ENCODE measurements at places on chromosomes 4 and X.
A peak's percentile ranks its signal among the peaks of the same experiment; 100 is the strongest.

DNA sequence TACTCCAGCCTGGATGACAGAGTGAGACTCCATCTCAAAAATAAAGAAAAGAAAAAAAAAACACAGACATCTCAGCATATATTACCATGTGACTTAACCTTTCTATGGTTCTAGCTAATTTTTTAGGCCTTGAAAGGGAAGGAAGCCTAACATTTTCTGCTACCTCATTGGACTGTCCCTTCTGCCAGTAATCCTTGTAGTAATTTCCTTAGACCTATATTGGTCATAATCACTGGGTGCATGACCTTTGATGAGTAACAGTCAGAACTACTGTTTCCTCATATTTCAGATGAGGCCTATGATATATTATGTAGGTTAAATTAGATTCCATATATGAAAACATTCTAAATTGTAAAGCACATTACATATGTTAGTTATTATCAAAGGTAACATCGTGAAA is 9.6 kb downstream of the XIAP start:
- DNase-seq = no peak

- DNase-seq = no peak
Observed at GRCh38 chrX:108735091-108735678, 1.2 kb downstream of the IRS4 start.

DNA sequence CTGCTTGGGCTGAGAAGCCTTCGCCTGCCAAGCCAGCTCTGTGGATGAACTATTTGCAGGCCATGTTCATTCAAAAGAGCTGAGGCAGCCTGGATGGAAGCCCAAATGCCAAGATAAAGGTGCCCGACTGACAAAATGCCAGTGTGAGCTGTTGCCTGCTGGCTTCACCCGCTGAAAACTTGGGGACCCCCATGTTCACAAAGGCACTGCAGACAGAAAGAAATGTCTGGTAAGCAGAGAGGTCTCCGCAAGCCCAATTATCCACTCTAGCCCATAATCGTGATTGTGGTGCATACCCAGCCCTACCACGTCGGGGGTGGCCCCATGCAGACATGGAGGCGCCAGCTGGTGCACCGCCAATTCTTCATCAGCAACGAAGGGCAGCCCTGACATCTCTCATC is 13.0 kb upstream of the SMIM20 start:
- DNase-seq = no peak

- DNase-seq = no peak
Observed at GRCh38 chrX:108033890-108034289, 11.0 kb upstream of the VSIG1 start.

GRCh38 chr4:98572697-98573096 is 85.7 kb downstream of the TSPAN5 start:
- DNase-seq = no peak

DNA sequence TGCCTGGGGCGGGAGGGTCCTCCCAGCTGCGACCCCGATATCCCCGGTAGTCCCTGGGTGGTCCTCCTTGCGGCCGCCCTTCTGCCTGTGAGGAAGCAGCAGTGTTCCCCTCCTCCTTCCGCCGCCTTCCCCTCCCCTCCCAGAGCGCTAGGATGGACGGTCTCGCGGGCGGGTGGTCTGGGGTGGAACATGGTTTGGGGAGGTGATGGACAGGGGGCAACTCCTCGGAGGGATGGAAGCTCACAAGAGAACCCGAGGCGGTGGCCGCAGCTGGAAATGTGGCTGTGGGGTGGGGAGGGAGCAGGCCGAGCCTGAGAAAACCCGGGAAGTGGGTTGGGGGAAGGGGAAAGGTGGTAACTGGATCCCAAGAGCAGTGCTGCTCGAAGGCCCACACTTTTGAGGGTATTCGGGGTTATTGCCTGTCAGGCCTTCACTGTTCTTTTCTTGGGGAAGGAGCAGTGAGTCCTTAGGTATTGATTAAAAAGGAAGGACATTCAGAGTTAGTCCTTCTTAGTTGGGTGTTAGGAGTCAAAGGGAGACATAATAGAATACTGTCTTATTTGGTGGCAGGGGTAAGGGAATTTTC is 581 bp downstream of the UBE2K start:
- DNase-seq = peak; percentile 69

GRCh38 chr4:92968556-92968955 is 664.8 kb downstream of the GRID2 start:
- DNase-seq = no peak

- DNase-seq = no peak
Observed at GRCh38 chrX:13511944-13512330, 57.5 kb upstream of the EGFL6 start.

GRCh38 chrX:13983734-13984133 is 46.0 kb downstream of the GEMIN8 start:
- no peak for DNase-seq

DNA sequence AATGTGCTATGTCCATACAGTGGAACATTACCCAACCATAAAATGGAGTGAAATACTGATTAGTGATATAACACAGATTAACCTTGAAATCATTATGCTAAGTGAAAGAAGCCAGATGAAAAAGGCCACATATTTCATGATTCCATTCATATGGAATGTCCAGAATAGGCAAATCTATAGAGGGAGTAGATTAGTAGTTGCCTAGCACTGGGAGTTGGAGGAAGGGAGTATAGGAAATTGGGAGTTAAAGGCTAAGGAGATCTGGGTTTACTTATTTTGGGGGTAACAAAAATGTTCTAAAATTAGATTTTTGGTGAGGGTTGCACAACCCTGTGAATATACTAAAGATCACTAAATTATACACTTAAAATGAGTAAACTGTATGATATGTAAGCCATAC is 26.8 kb downstream of the ENOX2 start:
- DNase-seq = no peak

DNA sequence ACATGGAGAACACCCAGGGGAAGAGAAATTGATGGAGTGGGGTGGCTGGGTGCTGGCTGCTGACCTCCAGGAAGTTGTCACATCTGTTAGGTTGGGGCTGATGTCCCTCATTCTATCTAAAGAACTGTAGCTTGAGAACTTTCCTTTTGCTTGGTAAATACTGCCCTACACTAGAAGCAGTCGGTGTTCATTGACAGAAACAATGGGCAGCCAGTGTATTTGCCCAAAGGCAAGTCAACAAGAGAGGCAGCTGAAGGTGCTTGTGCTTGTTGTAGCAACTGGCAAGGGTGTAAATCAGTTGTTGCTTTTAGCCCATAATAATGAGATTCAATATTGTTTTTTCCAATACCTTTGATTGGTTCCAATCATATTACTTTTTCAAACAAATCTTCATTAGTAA is 956 bp downstream of the TMEM154 start:
- DNase-seq = no peak

- no peak for DNase-seq
Observed at GRCh38 chrX:44669626-44670025, 127.0 kb upstream of the FUNDC1 start.

DNA sequence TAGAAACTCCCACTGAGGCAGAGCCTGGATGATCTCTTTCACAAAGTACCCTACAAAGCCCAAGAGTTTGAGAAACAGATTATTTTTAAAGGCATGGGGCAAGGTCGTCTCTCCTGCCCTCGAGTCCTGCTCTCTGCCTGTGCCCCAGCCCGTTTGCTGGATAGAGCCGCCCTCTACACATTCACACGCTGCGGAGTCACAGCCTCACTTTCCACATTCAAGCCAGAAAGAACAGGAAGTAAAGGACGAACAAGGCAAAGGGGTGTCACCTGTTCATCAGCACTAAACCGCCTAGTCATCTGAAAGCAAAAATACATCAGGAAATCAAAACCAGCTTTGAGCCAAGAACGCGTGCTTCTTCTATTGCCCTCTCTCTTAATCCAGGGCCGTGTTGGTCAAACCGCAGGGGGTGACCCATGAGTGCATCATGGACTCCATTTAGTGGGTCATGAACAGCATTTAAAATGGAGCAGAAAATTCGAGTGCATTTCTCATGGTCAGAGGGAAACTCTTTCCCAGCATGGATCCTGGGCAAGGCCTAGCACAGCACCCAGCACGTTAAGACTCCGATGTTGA is 83.4 kb downstream of the PHKA2 start:
- DNase-seq = no peak

DNA sequence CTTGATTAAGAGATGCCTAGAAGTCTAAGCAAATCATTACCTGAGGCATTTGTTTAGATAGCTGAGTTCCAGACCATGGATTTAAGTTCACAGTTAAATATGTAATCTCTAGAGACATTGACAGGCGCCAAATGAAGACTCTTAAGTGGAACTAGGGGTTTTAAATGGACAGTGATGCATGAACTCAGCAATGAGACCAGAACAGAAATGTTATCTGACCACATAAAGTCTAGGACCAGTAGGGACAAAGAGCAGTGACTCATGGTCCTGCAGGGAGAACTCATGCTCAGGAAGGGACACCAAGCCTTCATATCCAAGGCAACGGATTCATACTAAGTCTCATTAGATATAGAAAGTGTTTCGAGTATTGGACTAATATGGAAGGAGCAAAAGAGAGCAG is 152.3 kb downstream of the PPARGC1A start:
- no peak for DNase-seq

- no peak for DNase-seq
Observed at GRCh38 chr4:39426728-39427127, 20.0 kb downstream of the KLB start.

- DNase-seq = peak; percentile 80
Observed at GRCh38 chr4:151801547-151802516, 41.0 kb upstream of the GATB start.

DNA sequence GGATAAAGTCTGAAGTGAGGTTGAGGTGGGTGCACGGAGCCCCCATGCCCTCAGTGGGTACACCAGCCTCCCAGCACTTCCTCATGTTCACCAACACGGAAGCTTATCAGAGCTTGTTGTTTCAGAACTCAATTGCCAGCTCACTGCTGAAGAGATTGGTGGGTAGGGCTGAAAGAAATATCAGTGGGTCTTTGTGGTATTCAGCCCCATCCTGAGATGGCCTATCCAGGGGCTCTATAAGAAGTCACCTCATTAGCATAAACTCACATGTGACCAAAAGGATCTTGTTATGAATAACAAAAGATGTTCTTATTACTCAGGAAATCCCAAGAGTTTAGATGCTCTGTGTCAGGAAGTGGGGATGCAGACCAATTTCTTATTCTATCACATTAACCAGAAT is 177.3 kb downstream of the ARHGAP10 start:
- DNase-seq = no peak

DNA sequence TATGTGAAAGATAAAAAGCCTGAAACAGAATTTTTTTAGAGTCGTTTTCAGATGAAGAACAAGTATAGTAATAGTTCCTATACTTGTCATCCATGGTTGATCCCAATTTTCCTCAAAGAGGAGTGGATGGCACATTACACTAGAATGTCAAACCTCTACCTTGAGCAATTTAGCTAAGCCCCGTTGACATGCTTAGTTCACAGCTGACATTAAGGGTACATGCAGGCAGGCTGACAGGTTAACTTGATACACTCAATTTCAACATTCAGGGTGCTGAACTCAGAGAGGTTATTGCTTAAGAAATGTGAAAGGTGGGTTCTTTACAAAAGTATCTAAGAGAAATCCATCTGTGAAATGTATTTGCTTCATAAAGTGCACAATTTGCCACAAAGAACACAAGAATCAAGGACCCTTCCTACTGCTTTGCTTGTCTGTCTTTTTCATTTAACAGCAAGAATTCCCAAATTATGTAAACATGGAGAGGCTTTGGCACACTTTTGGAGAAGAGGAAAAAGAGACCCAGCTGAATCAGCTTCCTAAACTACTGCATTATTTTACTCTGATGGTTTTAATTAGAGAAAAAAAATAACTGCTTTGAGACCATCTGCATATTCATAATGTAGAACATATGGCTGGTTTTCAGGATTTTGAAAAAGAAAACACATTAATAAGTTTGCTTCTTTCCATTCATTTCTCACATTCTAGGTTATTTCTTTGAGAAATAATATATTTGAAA is 122.5 kb upstream of the DDIT4L start:
- no peak for DNase-seq

GRCh38 chr4:140874056-140874455 is 117.9 kb upstream of the TBC1D9 start:
- DNase-seq = no peak

GRCh38 chr4:170675568-170676262 is 586.0 kb upstream of the AADAT start:
- DNase-seq = no peak

DNA sequence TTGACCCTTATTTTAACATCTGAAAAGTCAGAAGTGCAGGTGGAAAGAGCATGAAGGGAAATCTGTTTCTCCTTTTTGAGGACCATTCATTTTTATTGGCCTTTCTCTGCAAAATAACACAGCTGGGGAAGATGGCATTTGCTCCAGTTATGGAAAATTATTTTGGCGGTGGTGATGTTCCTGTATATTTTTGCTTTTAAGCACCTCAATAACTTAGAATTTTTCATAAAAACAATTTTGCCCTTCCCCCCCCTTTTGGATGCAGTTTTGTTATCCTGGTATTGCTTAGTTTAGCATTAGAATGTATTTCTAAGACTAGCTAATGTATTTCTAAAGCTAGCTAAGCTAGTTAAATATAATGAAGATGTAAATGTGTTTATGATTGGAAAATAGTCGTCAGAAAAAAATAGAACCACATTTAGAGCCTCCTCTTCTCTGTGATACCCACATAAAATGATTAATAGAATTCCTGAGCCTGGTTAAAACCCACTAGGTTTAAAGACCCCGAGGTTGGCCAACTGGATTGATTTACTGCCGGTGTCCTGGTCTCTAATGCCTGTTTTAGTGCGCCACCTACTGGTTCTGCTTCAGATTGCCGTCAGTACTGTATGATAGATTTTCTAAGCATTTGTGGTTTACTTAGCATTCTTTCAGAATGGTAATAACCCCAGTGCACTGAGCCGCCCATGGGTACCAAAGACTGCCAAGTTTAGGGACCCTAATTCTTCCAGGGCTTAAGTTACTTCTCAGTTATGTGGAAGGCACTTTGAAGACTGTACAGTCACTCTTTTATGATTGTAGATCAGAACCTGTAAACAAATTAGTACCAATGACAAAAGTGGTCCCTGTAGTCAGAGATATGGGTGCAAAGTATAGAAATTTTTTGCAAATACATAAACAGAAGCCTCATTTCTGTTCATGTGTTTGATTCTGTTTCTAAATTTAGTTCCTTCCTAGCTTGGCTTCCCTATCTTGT is 11.4 kb downstream of the KLF3 start:
- DNase-seq = peak; percentile 91

- no peak for DNase-seq
Observed at GRCh38 chrX:7076245-7076661, 71.3 kb upstream of the STS start.

DNA sequence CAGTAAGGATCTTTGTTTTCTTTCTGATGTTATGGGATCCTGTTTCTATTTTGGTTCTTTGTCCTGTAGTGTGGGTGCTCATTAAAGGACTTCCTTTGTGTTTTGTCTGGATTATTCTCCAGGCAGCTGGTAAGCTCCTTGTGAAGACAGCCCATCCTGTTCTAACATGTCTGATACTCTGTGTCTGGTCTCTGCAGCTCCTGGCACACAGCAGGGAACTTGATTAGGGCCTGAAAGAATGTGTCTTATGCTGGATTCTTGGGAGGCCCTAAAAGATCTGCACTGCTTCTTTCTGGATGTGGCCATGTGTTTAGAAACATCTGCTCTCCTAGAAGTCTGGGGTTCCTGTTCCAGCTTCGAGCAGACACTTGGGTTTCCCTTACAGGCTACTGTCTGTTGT is 38.1 kb upstream of the ATXN3L start:
- DNase-seq = no peak

- no peak for DNase-seq
Observed at GRCh38 chrX:115040417-115040816, 23.0 kb upstream of the IL13RA2 start.

Data from stimulated activated CD8-positive, alpha-beta memory T cell treated with anti-CD3 and anti-CD28 coated beads, Interleukin-4, amount 100 ng/mL, for 48 hours (primary cell).